Sigmoid colon (tissue), 7 donors: ENCODE measurements at places on chromosomes 7 and 10. TPM values are rescaled to one million over a fixed set of nuclear protein-coding genes. Genes with fewer than 3 reads are reported as not detected.

Gene BICC1
- polyA plus RNA-seq, result 1.8 TPM

Gene GPNMB
- 23.4 TPM for polyA plus RNA-seq

Gene MMP21
- not detected for polyA plus RNA-seq

Gene ZNF783
- 9.4 TPM for polyA plus RNA-seq

Gene AKR1C3
- polyA plus RNA-seq, result 236 TPM

Gene ATP6V0A4
- polyA plus RNA-seq, result not detected

Gene CALN1
- under 0.01 TPM for polyA plus RNA-seq

Gene CFAP43
- 0.22 TPM for polyA plus RNA-seq

Gene FLNC
- polyA plus RNA-seq, result 12.6 TPM
